Epithelial cell of esophagus (primary cell): ENCODE measurements at places on chromosomes 5 and 9.

DNA sequence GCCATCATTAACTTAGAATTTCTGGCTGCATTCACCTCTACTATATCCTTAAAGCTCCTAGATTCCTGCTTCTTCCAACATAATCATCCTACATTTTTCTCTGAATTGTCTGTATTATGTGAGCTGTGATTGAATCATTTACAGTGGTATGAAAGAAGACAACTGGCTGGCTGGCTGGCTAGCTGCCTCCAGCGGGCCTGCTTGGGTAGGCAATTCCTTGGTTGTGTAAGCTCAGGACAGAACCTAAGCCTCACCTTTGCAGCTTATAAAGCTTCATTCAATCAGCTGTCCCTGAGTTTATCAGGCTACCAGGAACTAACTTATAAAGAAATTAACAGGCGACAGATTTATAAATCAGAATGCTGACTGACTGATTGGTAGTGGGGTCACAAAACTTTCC is 162.7 kb upstream of the NR3C1 start:
- DNase-seq: no peak

DNA sequence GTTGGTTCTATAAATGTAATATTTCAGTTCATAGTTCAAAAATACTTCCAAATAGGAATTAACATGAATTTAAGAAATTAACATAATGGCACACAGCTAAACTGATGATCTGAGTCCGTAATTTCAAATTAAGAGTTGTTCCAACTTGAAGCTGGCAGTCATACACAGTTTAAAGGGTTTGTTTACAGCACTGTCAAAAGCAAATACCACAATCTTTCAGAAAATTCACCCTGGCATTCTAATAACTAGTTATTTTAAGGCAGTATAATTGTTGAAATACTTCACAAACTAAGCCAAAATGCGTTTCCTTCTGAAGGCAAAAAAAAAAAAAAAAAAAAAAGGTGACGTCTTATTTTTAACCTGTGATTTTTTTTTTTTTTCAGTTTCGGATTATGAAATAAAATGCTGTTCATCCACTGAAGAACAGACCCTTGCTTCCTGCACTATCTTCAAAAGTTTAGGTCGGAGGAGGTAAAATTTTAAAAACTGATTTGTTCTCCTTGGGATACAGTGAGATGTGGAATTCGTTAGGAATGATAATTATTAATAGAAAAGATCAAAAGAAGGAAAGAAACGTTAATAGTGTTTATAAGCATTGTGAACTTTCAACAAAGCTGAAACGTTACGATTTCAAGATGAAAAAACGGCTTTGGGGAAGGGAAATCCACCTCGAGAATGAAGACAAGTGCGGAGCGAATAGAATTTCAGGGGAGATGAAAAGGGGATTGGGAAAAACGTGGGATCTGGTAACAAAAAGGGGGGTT is 850 bp downstream of the IL6ST start:
- DNase-seq: peak; percentile 30

- no peak for DNase-seq
Observed at GRCh38 chr9:9901624-9902023, 711.2 kb downstream of the PTPRD start.

DNA sequence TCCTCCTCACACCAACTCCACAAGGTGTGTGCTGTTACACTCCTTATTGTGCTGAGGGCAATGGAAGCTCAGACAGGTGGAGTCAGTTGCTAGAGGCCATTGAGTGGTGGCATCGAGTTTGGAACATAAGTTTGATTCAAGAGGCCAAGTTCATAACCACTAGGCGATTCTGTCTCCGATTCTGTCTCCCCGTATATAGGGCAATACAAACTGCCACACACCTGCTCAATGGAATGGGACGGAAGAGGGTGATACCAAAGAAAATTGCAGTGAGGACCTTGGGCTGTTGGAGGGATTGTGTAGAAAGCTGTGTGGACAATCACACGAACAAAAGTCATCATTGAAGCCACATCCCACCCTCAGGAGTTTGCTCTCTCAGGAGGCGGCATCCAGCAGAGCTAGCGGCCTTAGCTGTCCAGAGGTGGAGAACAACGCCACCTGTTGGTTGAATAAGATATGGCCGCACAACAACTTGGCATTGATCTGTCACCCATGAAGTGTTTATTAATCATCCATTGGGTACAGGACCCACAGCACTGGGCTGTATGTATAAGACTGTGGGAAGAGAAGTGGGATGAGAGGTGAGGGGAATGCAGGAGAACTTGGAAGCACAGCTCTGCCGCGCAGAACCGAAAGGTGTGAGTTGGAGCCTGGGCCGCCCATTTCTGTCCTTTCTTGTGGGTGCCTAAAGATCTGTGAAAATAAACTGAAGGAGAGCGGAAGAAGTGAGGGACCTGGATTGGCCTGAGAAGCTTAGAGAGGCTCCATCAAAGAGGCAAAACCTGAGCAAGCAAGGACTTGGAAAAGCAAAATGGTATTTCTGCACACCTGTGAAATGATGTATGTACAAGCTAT is 16.1 kb upstream of the NEUROG1 start:
- peak; percentile 82 for DNase-seq

GRCh38 chr5:57482671-57483106 is at the start of gene ACTBL2:
Gene ACTBL2, minus strand, starts transcription at chr5:57482811. Its CDS starts 104 bp downstream, at chr5:57482707.
- peak; percentile 96 for DNase-seq

GRCh38 chr5:158466191-158466590 is 607.2 kb upstream of the CLINT1 start:
- DNase-seq: no peak

- DNase-seq: no peak
Observed at GRCh38 chr5:41821051-41821450, 49.2 kb downstream of the OXCT1 start.

- DNase-seq: no peak
Observed at GRCh38 chr5:59097712-59098111, 514.8 kb downstream of the RAB3C start.

DNA sequence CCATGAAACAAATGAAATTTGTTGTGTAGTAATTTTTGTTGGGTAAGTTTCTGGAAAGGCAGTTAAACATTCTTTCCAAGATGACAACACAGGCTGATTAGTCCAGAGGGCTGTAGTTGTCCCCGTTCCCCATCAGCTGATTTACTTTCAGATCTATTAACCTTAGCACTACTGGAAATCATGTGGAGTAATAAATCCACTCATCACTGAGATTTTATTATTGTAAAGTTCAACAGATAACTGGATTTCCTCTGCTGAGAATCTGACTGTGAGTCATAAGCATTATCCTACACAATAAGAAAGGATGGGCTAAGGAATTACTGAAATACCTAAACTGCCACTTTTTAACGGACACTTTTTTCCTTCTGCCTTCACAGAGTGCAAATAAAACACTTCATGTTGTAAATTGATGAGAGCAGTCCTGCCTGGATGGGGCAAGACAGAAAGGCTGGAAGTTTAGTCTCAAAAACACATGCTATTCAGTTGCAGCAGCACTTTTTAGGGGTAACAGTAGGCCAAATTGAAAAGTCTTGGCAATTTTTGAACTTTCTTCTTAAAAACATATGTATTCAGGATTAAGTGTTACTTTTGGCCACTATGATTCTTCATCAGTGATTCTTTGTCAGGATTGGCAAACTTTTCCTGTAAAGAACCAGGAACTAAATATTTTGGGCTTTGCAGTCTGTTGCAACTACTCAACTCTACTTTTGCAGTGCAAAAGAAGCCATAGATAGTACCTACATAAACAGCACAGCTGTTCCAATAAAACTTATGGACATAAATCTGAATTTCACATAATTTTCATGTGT is 7.0 kb downstream of the STOM start:
- no peak for DNase-seq

GRCh38 chr5:59917121-59917520 is 23.6 kb upstream of the PDE4D start:
- peak; percentile 7 for DNase-seq

- DNase-seq: no peak
Observed at GRCh38 chr5:179242676-179243075, 102.6 kb downstream of the ADAMTS2 start.

DNA sequence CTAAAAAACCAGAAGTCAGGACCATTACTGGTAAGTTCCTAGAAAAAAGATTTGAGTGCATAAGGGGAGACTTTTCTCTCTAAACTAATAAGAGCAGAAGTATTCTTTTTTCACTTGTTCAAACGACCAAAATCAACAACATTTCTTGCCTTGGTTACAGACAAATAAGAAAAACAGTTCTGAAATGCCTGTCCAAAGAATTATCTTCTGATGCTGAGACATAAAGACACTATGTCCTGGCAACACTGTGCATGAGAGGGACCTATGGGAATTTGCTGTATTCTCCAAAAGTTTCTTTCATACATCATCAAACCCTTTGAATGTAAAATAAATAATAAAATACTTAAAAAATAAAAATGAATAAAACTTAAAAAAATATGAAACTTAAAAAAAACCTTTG is 50.4 kb downstream of the ZNF474 start:
- DNase-seq: no peak

GRCh38 chr5:30279237-30279636 is 914.2 kb upstream of the CDH6 start:
- no peak for DNase-seq

- DNase-seq: peak; percentile 98
Observed at GRCh38 chr5:134435560-134435959, 23.9 kb upstream of the CDKN2AIPNL start.

GRCh38 chr5:63255594-63255993 is 677.0 kb downstream of the LRRC70 start:
- DNase-seq: peak; percentile 8

DNA sequence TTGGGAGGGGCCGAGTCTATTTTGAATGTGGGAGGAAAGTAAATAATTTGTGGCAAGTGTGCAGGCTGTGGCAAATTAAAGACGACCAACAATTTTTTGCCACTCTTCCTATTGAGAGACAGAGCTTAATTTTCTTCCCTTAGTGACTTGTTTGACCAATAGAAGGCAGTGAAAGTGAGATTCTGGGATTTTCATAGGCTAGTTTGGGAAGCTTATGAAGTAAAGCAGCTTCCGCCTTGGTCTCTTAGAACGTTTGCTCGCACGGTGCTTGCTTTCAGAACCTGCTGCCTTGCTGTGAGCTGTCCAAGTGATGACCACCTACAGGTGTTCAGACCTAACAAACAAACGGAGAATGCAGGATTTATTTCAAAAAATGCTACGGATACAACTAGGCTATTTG is 6.7 kb upstream of the OR1N2 start:
- DNase-seq: no peak

DNA sequence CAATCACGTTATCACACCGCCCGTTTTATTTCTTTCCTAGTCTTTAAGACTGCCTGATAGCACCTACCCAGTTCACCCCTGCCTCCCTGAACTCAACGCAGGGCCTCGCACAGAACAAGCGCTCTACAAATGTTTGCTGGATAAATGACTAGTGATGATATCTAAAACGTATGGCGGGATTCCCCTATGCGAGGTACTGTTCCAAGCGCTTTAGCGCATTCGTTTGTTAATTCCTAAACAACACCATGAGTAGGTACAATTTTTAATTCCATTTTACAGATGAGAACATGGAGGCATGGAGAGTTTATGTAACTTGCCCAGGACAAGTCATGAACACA is 6.6 kb downstream of the POU4F3 start:
- DNase-seq: no peak

DNA sequence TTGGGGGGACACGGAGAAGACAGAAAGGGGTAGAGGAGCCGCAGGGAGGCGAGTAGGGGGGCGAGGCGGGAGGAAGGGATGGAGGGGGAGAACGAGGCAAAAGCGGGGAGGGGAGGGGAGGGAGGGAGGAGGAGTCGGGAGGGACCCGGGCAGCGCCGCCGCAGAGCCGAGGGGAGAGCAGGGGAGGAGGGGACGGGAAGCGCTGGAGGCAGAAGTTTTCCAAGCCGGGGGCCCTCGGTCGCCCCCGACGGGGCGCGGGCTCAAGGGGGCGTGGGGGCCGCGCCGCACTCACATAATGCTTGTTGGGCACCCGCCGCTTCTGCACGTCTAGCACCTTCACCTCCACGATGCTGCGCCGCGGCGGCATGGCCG is 353 bp downstream of the SH3PXD2B start:
- DNase-seq: no peak

DNA sequence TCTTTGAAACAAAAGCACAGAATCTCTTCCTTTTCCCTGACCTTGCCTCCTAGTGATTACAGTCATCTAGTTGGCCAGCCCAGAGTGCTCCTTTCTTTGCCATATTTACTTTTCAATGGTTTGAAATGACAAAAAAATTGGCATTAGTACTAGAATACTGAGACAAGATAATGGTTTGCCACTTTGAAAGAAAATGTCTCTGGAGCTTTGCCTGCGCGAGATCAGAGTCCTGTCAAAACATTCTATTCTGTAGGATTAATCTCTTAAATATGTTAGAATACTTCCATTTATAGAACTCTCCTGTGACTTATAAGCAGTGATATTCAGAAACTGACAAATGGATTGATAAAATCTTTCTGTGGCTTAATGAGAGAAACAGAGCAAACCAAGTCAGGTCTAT is 484.0 kb upstream of the IZUMO3 start:
- no peak for DNase-seq

DNA sequence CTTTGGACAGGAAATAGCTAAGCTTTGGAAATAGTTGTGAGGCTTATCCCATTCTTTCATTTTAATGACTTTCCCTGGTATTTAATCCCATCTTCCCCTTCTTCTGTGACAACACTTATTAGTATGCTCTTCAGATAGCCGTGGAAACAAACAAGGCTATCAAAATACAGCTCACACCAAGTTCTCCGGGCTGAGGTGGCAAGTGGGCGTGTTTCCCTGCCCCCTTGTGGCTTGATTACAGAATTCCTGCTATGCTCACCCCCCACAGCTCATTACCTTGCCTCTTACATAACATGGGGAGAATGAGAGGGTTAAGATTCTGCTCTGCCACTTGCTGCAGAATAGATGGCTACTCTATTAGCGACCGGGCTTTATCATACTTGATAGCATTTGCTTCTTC is 437.1 kb upstream of the TLE4 start:
- peak; percentile 36 for DNase-seq

DNA sequence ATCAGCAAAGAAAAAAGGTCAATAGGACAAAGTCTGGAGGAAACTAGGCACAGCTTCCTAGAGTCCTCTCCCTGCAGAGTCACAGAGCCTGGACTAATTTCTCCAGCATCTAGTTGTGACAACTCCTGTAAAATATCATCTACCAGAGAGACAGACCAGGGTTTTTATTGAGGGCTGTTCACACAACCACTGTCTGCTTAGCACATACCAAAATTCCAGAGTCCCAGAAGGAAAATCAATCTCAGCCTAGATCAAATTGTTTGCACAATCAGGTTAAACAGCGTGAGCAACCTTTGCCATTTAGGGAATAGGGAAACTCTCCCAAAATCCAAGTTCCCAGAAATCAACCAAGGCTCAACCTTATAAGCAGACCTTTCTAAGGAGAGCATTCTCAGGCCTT is 190.3 kb downstream of the SYK start:
- no peak for DNase-seq

DNA sequence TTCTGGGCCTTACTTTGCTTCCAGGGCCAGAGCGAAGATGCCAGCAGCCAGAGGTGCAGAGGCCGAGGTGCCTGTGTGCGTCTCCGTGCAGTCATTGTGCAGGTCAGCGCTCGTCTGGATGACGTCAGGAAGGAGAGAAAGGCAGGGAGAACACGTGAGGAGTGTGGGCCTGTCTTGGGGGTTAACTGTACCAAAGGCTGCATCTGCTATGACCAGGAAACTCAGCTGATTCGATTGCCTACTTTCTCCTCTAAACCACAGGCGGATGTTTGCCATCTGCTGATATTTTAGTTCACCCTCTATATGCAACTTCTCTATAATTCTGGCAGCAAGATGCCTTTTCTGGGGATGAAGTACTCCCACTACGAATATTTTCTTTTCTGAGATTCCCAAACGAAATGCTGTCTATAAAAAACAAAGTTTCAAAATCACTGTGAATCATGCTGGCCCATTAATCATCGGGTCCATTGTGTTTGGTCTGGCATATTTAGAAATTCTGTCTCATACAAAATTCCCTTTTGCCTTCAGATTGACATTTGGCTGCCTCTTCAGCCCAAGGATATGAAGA is 24.8 kb downstream of the PCSK1 start:
- DNase-seq: peak; percentile 93

GRCh38 chr5:133775584-133776304 is 163.4 kb upstream of the FSTL4 start:
- DNase-seq: peak; percentile 20
